ENCODE measurements at places on chromosomes 7 and 10.
A peak's percentile ranks its signal among the peaks of the same experiment; 100 is the strongest.

GRCh38 chr7:27873981-27874957 lies 134.3 kb downstream of the TAX1BP1 start:
- no peak for ATAC-seq

DNA sequence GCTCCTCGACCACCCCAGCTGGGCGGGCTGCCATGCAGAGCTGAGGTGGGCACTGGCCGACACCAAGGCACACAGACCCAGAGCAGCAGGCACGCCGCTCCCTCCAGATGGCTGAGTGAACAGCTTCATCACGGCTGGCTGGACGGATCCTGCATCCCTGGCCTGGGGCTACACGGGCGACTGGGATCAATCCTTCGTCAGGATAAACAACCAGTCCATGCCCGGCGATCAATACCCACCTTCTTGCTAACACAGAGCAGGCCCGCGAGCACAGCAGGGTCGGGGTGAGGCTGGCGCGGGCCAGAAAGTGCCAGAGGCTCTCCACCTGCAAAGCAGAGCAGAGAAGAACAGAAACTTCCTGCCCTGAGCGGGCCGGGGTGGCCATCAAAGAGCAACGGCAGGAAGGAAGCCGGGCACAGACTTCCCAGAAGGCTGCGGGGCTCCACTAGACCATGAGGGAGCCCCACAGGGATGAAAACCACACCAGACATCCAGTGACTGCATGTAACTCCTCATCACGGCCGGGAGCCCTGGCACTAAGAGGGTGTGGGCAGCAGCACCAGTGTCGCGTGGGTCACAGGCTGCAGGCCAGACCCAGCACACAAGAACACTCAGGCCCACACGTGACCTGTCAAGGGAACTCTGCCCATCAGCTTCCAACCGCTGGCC lies 166.4 kb downstream of the MAD1L1 start:
- ATAC-seq = peak; percentile 29

DNA sequence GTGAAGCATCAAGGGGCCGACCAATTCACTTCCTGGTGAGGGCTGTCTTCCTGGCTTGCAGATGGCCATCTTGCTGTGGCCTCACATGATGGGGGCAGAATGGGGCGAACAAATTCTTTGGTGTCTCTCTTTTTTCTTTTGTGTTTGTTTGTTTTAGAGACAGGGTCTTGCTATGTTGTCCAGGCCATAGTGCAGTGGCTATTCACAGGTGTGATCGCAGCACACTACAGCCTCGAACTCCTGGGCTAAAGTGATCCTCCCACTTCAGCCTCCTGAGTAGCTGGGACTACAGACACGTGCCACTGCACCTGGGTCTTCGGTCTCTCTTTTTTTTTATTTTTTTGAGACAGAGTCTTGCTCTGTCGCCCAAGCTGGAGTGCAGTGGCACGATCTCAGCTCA lies 20.1 kb downstream of the NOLC1 start:
- no peak for ATAC-seq

- no peak for ATAC-seq
Observed at GRCh38 chr10:19024611-19025010, 24.0 kb upstream of the MALRD1 start.

- ATAC-seq = peak; percentile 12
Observed at GRCh38 chr7:51121036-51121790, 195.4 kb downstream of the COBL start.

DNA sequence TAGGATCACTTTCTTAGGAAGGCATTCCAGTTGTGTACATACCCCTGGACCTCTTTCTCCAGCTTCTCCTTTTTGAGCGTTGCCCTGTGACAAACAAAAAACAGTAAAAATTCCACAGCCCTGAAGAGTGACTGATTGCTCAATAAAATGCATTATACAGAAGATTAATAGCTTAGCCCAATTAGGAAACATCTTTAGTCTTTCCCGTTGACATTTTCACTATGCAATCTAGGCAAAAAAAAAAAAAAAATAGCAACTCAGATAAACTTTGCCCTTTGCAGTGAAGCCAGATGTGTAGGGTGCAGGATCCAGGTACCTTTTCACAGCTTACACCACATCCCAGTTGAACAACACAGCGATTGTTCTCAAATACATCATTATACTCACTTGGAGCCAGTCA lies 17.9 kb downstream of the COL28A1 start:
- ATAC-seq = no peak

- ATAC-seq = no peak
Observed at GRCh38 chr7:15543256-15543655, 18.6 kb downstream of the AGMO start.

- peak; percentile 7 for ATAC-seq
Observed at GRCh38 chr7:1940863-1941262, 270.8 kb downstream of the ELFN1 start.

DNA sequence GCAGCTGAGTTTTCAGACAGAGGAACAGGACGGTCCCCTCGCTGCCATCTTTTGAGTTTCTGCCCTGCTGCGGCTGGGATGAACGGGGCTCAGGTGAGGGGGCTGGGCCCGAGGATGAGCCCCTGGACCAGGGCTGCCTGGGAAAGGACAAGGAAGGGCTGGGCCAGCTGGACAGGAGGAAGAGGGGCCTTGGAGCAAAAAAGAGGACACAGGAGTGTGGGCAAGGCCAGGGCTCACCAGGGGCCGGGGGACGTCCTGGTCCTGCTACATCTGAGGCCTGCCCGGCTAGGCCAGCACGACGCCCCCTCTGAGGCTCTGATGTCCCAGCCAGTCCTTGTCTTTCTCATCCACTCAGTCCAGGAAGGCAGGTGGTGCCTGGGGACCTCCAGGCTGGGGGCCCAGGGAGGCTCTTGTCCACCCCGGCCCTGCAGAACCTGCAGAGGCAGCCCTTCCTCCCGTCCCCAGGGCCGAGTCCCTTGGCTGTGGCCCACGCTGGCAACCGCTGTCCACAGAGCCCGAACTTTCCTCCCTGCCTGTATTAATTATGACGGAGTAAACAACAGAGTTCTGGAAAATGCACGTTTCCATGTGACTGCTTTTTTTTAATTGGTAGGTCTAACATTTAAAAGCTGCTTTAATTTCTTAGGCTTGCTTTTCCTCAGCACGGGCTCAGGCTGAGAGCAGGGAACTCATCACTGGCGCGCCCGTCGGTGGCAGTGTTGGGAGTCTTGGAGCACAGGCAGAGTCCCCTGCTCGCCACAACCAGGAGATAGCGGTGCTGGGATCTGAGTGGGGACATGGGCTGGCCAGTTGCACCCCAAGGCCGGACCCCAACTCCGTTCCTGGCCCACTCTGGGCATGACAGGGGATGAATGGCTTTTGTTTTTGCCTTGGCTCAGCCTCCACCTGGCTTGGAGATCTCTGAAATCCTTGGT lies 187.7 kb downstream of the ELFN1 start:
- no peak for ATAC-seq
